Stomach (tissue), 19 donors: ENCODE measurements at places on chromosomes 2 and 18. TPM values are rescaled to one million over a fixed set of nuclear protein-coding genes. Genes with fewer than 3 reads are reported as not detected.
A peak's percentile ranks its signal among the peaks of the same experiment; 100 is the strongest.

PTH2R gene
- total RNA-seq = not detected

- no peaks in the 10 kb centered on the region for H3K36me3 ChIP-seq
- no peak for DNase-seq
- H3K27ac ChIP-seq = no peak overlapping the region
- peaks cover 8% of the 10 kb centered on the region for H3K4me1 ChIP-seq
- H3K27me3 ChIP-seq = no peaks in the 10 kb centered on the region
- no peak overlapping the region for H3K4me3 ChIP-seq
Observed at GRCh38 chr2:74917702-74918619, 40.5 kb upstream of the POLE4 start.

- DNase-seq = no peak
- H3K36me3 ChIP-seq = no peaks in the 10 kb centered on the region
- H3K27ac ChIP-seq = no peak overlapping the region
- H3K4me1 ChIP-seq = no peaks in the 10 kb centered on the region
- H3K27me3 ChIP-seq = no peaks in the 10 kb centered on the region
Observed at GRCh38 chr2:140247451-140248195, 1467.4 kb upstream of the NXPH2 start.

DNA sequence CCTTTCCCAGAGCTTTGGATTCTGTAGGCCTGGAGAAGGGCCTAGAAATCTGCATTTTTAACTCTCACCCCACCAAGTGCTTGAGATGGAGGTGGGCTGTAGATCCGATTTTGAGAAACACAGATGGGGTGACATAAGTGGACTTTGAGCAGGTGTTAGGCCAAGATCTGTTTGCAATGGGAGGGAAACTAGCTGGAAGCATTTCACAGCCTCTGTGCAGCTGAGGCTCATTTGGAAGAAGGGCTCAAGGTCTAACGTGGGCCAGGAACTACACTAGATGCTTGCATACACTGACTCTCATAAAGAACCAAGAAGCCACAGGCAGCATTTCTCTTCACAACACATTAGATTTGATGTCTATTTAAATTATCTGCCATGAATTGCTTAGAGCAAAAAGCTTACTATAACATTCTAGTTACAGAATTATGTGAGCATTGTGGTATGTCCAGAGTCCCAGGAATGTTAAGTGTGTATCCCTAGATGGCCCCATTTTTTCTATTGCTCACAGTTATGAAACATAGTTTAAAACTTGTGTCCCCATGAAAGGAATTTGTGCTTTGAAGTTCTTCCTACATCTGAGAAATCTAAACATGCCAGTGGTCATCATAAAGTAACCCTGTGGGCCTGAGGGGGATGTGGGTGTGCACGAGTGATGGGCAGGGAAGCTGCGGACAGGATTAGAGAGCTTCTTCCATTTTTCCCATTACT is 77.2 kb downstream of the CD28 start:
- H3K27me3 ChIP-seq = no peaks in the 10 kb centered on the region
- no peaks in the 10 kb centered on the region for H3K4me1 ChIP-seq
- peak; percentile 48 for DNase-seq
- no peak overlapping the region for H3K27ac ChIP-seq
- H3K36me3 ChIP-seq = no peaks in the 10 kb centered on the region

- H3K4me1 ChIP-seq = no peaks in the 10 kb centered on the region
- DNase-seq = no peak
- no peaks in the 10 kb centered on the region for H3K27me3 ChIP-seq
Observed at GRCh38 chr18:67969458-67969857, 452.9 kb upstream of the DSEL start.
